ENCODE measurements at places on chromosomes 4 and X.
A peak's percentile ranks its signal among the peaks of the same experiment; 100 is the strongest.

DNA sequence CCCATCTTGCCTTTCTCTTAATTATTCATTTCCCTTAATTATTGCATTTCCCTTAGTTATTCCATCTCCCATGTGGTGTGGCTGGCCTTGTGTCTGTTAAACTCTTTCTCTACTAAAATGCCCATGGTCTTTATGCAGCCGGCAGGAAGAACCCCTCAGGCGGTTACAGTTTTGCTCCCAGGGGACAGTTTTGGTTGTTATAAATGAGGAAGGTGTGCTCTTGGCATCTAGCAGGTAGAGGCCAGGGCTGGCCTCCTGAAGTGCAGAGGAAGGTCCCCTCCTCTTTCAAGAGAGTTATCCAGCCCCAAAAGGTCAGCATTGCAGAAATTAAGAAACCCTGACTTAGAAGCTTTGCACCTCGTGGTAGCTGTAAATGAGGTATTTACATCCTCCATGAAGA lies 18.0 kb downstream of the TBL1X start:
- no peak for DNase-seq

GRCh38 chr4:85995361-85995760 lies 364.5 kb downstream of the MAPK10 start:
- DNase-seq, result no peak

- no peak for DNase-seq
Observed at GRCh38 chr4:41873380-41874295, 61.6 kb upstream of the TMEM33 start.

- DNase-seq, result no peak
Observed at GRCh38 chr4:186458050-186458449, 97.3 kb downstream of the MTNR1A start.

GRCh38 chrX:107752714-107753113 lies 22.9 kb downstream of the TSC22D3 start:
- DNase-seq, result no peak

DNA sequence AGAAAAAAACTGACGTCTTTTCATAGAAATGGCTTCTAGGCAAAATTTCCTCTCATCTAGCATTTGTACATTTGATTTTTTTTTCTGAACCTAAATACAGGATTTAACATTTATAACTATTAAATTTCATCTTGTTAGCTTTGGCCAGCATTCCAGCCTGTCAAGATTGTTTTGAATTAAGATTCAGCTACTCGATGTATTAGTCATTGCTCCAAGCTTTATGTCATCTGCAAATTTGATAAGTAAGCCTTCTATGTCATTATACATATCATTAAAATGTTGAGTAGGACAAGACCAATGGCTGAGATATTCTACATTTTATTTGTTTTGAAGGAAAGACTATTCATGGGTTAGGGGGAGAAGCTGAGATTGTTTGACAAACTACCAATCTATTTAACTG lies 46.7 kb downstream of the DDX53 start:
- DNase-seq, result no peak

DNA sequence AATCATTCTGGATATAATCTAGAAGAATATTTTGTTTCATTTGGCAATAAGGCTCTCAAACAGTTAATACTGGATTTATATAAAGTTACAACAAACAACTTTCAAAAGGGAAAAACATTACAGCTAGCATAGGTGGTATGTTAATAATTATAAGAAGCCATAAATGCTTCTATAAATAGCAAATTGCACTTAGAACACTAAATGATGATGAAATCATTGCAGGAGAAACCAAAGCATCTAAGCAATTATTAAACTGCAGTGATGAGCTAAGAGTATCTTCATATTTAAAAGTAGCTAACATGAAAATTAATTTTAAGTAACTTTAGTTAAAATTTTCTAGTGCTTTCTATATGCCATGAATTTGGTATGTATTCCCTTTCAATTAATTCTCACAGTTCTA lies 189.5 kb downstream of the CENPC start:
- no peak for DNase-seq

DNA sequence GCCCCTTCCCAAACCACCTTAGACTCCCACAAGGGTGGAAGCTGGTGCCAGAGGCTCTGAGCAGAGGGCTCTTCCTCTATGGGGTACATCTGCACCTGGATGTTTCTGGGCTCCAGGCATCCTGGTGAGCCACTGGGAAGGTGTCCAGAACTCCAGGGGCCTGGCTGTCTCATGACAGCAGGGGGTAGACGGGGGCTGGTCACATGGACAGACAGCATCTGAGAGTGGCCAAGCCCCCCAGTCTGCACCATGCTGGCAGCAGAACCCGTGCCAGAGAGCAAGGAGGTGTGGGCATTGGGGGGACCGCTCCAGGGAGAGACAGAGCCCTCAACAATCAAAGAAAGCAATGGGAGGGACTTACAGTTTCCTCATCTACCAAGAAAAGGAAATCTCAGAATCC lies 39.5 kb downstream of the ZFYVE28 start:
- DNase-seq, result no peak

- no peak for DNase-seq
Observed at GRCh38 chr4:14221176-14221575, 593.7 kb upstream of the BOD1L1 start.

GRCh38 chrX:129755779-129756650 lies 17.2 kb downstream of the XPNPEP2 start:
- no peak for DNase-seq

DNA sequence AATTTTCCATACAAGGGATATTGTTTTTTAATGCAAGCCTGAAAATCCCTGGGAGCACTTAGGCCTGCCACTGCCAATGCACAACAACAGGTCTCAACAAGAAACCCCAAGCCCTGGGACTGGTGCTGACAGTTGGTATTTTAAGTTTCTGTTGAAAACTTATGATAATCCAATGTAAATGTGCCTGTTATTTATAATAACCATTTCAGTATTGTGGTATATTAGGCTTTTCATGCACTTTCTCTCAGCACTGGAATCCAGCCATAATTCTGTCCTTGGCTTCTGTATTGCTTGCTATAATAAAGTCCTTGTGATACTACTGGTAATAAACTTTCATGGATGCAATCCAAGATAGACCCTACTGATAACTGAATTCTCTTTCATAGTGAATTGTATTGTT lies 218.9 kb downstream of the PCDH7 start:
- DNase-seq, result no peak

DNA sequence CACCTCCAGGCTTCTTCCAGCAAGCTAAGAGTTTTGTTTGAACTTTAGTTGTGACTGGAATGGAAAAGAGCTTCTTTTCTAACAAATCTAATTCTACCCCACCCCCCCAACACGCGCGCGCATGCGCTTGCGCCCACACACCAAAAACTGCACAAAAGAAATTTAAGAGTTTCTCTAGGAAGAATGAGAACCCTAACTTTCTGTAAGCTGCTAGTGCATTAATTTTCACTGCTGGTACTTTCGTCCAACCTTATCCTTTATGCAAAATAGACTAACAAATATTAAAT lies 9.0 kb upstream of the INTU start:
- DNase-seq, result peak; percentile 34

DNA sequence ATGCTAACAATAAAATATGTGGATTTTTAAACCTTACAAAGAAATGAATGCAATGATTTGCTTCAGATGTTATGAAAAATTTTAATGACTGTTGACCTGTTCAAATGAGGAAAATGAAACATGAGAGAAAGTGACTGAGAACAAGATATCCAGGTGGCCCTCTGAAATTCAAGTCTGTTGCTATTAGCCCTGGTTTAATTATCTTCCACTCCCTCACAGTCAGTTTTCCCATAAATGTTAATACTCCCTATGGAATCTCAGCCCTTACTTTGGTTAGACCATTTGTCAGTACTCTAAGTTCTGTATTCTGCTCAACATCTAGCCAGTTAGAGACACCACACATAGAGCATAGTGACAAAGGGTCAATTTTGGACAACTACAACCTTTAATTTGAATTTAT lies 327.8 kb downstream of the PDGFC start:
- no peak for DNase-seq

DNA sequence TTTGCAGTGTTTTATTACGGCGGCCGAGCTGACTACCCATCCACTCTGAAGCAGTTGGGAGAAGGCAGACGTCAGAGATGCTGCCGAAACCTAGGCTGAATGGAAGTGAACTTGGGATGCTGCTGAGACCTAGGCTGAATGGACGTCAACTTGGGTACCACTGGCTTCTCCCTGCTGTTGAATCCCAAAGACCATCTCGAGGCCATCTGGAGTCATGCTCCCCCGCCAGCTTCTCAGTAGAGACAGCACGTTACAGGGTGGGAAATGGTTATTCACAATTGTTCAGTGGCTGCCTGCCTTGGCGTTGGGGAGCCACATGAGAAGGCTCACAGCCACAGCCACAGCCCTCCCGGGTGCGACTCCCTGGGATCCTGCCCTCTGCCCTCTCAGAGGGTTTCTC lies 40.9 kb downstream of the P2RY8 start:
- no peak for DNase-seq

GRCh38 chr4:111991163-111991562 lies 154.1 kb upstream of the FAM241A start:
- no peak for DNase-seq

- DNase-seq, result no peak
Observed at GRCh38 chr4:139295942-139296299, 5.4 kb upstream of the NAA15 start.

DNA sequence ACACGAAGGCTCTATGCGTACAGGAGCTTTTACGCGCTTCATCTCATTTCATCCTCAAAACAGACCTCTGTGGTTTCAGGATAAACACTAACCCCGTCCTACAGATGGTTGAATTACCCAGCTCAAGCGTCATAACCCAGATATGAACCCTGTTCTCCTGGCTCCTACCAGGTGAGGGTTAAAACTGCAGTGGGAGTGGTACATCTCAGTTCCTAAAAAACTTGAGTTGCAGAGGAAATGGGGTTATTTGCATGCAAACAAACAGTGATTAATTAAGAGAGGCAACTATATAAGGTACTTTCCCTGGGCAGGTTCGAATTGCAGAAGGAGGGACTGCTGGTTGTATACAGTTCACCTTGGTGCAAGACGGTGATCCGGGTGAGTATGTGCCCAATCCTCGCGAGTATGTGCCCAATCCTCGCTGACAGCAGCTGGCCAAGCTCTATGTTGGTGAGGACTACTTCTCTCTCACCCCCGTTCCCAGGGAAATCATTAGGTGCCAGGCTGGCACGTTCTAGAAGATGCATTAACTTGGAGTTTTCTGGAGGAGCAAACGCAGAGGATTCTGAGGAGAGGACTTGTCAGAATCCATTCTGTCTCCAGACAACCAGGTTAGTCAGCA lies 72.6 kb downstream of the FHDC1 start:
- DNase-seq, result no peak

- no peak for DNase-seq
Observed at GRCh38 chr4:168707205-168707604, 210.4 kb downstream of the PALLD start.

DNA sequence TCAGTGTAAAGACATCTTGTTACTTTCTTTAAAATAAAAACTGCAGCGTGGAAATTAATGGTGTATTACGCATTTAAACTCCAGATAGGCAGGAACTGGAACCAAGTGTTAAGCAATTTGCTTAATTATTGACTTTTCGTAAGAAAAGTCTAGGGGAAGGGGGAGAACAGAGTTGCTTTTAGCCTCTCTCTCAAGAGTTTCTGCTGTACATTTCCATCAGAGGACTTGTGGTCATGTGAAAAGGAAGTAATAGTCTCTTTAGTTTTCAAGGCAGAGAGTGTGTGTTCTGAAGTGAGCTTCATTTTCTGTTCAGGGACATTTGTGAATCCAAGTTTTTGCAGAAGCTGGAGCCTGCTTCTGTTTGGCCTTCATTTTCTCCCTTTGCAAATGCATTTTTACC lies 127.2 kb downstream of the UBE2K start:
- DNase-seq, result no peak

DNA sequence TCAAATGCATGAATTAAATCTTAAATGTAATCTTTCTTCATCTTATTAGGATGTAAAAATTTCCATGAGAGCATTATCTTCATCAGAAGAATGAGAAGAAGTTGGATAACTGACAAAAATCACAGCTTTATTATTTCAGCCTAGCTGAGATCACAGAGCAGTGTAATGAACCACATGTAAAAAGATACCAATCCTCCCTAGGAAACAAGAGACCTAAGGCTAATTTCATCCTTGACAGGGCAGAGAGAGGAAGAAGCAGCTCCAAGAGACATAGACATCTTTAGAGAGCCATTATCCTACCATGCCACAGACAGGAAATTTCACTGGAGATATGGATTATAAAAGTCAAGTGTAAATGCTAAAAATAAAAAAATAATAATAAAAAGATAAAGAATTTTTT lies 40.9 kb upstream of the IL15 start:
- DNase-seq, result no peak

GRCh38 chrX:39726771-39727170 lies 371.0 kb downstream of the BCOR start:
- peak; percentile 56 for DNase-seq

GRCh38 chrX:9482408-9482807 lies 17.6 kb downstream of the TBL1X start:
- peak; percentile 24 for DNase-seq

- DNase-seq, result no peak
Observed at GRCh38 chrX:29666366-29666765, 549.0 kb upstream of the MAGEB2 start.

- DNase-seq, result no peak
Observed at GRCh38 chrX:117510453-117510852, 606.2 kb downstream of the KLHL13 start.

DNA sequence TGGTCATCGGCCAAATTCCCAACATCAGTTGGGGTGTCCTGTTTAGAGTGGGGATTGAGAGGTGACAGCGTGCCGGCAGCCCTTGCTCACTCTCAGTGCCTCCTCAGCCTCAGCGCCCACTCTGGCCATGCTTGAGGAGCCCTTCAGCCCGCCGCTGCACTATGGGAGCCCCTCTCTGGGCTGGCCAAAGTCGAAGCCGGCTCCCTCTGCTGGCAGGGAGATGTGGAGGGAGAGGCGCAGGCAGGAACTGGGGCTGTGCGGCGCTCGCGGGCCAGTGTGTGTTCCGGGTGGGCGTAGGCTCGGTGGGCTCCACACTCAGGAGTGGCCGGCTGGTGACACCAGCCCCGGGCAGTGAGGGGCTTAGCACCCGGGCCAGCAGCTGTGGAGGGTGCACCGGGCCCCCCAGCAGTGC lies 7.1 kb upstream of the CENPU start:
- DNase-seq, result no peak

GRCh38 chr4:155984106-155984797 lies 30.6 kb upstream of the CTSO start:
- DNase-seq, result no peak

DNA sequence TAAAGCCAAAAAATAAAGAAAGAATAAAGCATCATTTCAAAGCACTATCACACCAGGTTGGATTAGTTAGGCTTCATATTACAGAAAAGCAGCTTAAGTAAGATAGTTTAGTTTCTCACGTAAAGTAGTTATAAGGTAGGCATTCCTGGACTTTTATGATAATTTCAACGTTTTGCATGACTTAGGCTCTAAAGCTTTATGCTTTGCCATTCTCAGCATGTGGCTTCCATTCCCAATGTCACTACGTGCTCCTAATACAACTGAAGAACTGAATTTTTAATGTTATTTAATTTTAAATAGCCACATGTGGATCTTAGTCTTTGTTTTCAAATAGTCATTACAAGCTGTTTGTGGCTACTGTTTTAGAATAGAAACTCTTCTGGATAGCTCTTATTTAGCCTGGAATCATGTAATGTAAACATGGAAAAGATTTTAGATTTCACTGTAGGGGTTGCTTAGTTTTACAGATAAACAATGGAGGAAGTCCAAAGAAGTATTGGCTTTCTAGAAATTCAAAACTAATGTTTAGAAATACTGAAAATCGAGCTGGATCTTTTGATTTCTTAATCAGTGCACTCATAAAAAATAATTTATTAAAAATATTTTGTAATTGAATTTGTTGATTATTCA lies 710.0 kb downstream of the IL1RAPL1 start:
- no peak for DNase-seq

All from cardiac fibroblast (primary cell).